ENCODE measurements at places on chromosomes 3 and 15. TPM values are rescaled to one million over a fixed set of nuclear protein-coding genes. Genes with fewer than 3 reads are reported as not detected.

DNA sequence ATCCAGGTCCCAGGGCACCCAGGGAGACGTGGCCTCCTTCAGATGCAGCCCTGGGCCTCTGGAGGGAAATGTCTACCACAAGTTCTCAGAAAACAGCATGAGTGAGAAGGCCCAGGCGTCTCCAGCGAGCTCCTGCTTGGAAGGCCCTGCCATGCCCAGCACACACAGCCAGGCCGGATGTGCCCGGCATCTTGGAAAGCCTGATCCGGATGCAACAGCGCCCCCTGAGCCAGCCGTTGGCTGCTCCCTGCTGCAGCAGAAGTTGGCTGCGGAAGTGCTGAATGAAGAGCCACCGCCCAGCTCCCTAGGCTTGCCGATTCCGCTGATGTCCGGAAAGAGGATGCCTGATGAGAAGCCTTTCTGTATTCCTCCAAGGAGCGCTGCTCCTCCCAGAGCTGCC lies 856 bp downstream of the NPAP1 start:
- no peak overlapping the region for H3K4me3 ChIP-seq
- no peak overlapping the region for H3K27ac ChIP-seq
- no peaks in the 10 kb centered on the region for H3K36me3 ChIP-seq
- H3K4me1 ChIP-seq, result no peaks in the 10 kb centered on the region
- H3K27me3 ChIP-seq, result no peaks in the 10 kb centered on the region

- no peaks in the 10 kb centered on the region for H3K36me3 ChIP-seq
- no peaks in the 10 kb centered on the region for H3K27me3 ChIP-seq
- DNase-seq, result no peak
- H3K27ac ChIP-seq, result no peak overlapping the region
- no peaks in the 10 kb centered on the region for H3K4me1 ChIP-seq
Measured at GRCh38 chr3:30256474-30256873, 349.9 kb upstream of the TGFBR2 start.

- H3K27me3 ChIP-seq, result no peaks in the 10 kb centered on the region
- no peak overlapping the region for H3K4me3 ChIP-seq
- no peaks in the 10 kb centered on the region for H3K4me1 ChIP-seq
Measured at GRCh38 chr3:100154171-100154570, 39.9 kb upstream of the FILIP1L start.

GRCh38 chr15:38533416-38533915 lies 31.1 kb downstream of the RASGRP1 start:
- H3K4me3 ChIP-seq, result no peak overlapping the region
- peaks cover 8% of the 10 kb centered on the region for H3K36me3 ChIP-seq
- no peaks in the 10 kb centered on the region for H3K4me1 ChIP-seq
- DNase-seq, result no peak
- no peaks in the 10 kb centered on the region for H3K27me3 ChIP-seq

GRCh38 chr15:67080900-67081431 lies 15.6 kb downstream of the SMAD3 start:
- H3K4me1 ChIP-seq, result peaks cover 86% of the 10 kb centered on the region
- H3K27ac ChIP-seq, result peak overlapping the region; percentile 93
- peak; percentile 99 for DNase-seq
- H3K27me3 ChIP-seq, result no peaks in the 10 kb centered on the region
- H3K4me3 ChIP-seq, result peak overlapping the region; percentile 56

- no peak overlapping the region for H3K4me3 ChIP-seq
- no peaks in the 10 kb centered on the region for H3K27me3 ChIP-seq
- H3K27ac ChIP-seq, result no peak overlapping the region
- H3K36me3 ChIP-seq, result no peaks in the 10 kb centered on the region
- DNase-seq, result no peak
Measured at GRCh38 chr15:76871930-76872329, 33.2 kb downstream of the SCAPER start.

GRCh38 chr3:8524656-8525399 lies 23.2 kb downstream of the LMCD1 start:
- H3K27ac ChIP-seq, result no peak overlapping the region
- no peaks in the 10 kb centered on the region for H3K4me1 ChIP-seq
- no peaks in the 10 kb centered on the region for H3K36me3 ChIP-seq
- H3K4me3 ChIP-seq, result no peak overlapping the region
- no peaks in the 10 kb centered on the region for H3K27me3 ChIP-seq
- DNase-seq, result no peak

DNA sequence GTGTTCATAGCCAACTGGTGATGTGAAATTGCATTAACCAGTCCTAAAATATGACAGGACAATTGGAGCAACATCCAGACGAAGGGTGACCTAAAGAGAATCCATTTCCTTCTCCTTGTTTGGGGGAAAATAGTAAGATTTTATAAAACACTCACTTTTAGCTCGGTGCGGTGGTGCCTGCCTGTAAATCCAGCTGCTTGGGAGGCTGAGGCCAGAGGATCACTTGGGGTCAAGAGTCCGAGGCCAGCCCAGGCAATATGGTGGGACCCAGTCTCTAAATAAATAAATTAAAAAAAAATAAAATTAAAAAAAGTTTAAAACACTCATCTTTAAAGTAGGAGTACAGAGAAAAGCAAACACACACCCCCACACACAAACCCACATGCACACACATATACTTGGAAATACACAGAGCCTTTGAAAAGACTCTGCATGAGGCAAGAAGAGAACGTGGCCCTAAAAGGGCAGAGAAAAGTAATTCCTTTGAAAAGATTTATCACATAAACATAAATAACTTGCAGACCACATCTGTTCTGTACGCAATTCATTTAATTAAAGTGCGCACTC lies 14.1 kb upstream of the LOXL1 start:
- no peak overlapping the region for H3K27ac ChIP-seq
- no peaks in the 10 kb centered on the region for H3K36me3 ChIP-seq
- H3K4me1 ChIP-seq, result no peaks in the 10 kb centered on the region
- H3K4me3 ChIP-seq, result no peak overlapping the region
- peaks cover 4% of the 10 kb centered on the region for H3K27me3 ChIP-seq

DNA sequence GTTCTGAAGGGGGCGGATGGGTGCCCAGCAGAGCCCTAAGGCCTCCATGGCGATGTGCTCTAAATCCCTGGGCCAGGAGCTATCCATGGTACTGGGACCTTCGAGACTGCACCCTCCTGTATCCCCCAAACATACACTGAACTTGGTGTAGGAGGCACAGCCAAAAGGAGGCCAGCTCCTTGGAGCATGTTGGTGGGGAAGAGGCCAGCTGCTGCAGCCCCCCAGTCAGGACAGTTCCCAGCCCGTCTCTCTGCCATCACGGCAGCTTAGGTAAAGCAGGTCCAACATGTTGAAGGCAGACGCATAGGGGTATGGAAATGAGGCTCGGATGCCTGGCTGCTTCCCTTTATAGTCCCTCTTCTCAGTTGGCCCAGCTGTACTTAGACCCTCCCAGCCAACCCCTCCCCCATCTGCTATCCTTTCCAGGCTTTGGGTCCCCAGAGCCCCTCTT lies 1.8 kb downstream of the CAMKV start:
- H3K27ac ChIP-seq, result no peak overlapping the region
- peaks cover 5% of the 10 kb centered on the region for H3K27me3 ChIP-seq
- no peak overlapping the region for H3K4me3 ChIP-seq

DNA sequence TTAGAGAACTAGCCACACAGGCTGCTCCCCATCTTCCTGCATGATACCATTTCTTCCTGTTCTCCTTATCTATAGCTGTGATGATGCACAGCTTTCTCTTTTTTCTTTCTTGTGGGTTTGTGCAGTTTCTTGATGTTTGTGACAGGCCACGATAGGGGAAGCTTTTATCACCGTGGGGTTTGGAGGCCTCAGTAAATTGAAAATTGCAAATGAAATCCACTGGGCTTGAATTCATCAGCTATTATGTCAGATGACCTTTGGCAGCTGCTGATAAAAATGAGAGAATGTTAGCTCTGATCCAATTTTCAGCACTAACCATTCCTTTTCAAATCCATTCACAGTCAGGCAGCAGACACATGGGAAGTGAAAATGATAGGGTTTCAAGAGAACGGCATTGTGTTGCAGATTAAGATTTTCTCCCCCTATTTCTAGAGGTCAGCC lies 176.9 kb upstream of the SOX2 start:
- H3K27ac ChIP-seq, result no peak overlapping the region
- DNase-seq, result no peak
- H3K27me3 ChIP-seq, result no peaks in the 10 kb centered on the region

GRCh38 chr3:136277115-136277514 lies 27.0 kb downstream of the PCCB start:
- no peak overlapping the region for H3K27ac ChIP-seq
- no peaks in the 10 kb centered on the region for H3K27me3 ChIP-seq

DNA sequence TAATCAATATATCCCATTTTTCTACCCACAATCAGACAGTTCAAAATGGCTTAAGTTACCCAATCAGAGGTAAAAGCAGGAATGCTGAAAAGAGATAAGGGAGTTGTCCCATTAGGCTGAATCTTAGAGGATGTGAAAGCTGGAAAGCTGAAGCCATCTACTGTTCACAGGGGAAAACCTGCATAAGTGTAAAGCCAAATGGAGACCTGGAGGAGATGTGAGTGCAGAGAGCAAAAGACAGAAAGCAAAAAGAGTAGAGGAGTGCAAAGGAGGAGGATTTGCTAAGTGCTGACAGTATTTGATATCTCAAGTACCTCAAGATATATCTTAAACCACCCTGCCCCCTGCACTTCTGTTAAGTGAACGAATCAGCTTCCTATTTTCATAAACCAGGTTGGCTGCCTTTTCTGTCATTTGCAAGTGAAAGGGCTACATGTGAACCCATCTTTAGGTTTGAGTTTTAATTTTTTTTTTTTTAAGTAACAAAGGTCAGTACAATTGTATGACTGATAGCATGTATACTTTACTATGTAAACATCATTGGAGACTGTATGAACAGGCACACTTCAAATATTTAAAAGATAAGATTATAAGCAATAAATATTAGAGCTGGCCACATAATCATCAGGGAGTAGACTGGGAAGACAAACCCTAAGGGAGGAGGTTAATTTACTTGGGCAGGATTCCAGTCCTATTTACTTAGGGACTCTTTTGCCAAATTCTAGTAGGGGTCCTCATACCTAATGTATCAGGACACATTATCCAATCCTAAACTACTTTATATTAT lies 22.8 kb upstream of the P2RY1 start:
- no peak overlapping the region for H3K27ac ChIP-seq
- no peak for DNase-seq
- no peaks in the 10 kb centered on the region for H3K36me3 ChIP-seq
- 0 out of 2 replicates have a peak, but pooled peaks cover 1% of the 10 kb centered on the region for H3K4me1 ChIP-seq
- no peaks in the 10 kb centered on the region for H3K27me3 ChIP-seq

- no peak for DNase-seq
- no peak overlapping the region for H3K4me3 ChIP-seq
- no peaks in the 10 kb centered on the region for H3K36me3 ChIP-seq
- H3K27ac ChIP-seq, result no peak overlapping the region
- H3K27me3 ChIP-seq, result no peaks in the 10 kb centered on the region
Measured at GRCh38 chr3:193790086-193790990, 197.3 kb downstream of the OPA1 start.

GRCh38 chr3:56801662-56802377 lies at the start of gene ARHGEF3:
Gene ARHGEF3 (minus strand): TSS chr3:56801949. CDS start chr3:56801798, 151 bp downstream.
- H3K27me3 ChIP-seq, result no peaks in the 10 kb centered on the region
- peak within 1 kb of the TSS; percentile 71 for H3K4me3 ChIP-seq
- no peaks in the 10 kb centered on the region for H3K36me3 ChIP-seq

GRCh38 chr3:115804713-115805119 lies 181.4 kb downstream of the GAP43 start:
- H3K4me1 ChIP-seq, result no peaks in the 10 kb centered on the region
- DNase-seq, result no peak
- no peaks in the 10 kb centered on the region for H3K36me3 ChIP-seq

- no peaks in the 10 kb centered on the region for H3K4me1 ChIP-seq
- no peak overlapping the region for H3K4me3 ChIP-seq
- DNase-seq, result no peak
- no peaks in the 10 kb centered on the region for H3K36me3 ChIP-seq
- H3K27me3 ChIP-seq, result no peaks in the 10 kb centered on the region
- no peak overlapping the region for H3K27ac ChIP-seq
Measured at GRCh38 chr15:48493763-48494225, 151.7 kb downstream of the FBN1 start.

GRCh38 chr3:55329849-55330248 lies 157.3 kb downstream of the WNT5A start:
- no peak overlapping the region for H3K4me3 ChIP-seq
- H3K27me3 ChIP-seq, result peaks cover 1% of the 10 kb centered on the region
- H3K27ac ChIP-seq, result no peak overlapping the region
- H3K4me1 ChIP-seq, result no peaks in the 10 kb centered on the region

- H3K4me3 ChIP-seq, result no peak overlapping the region
- peaks cover 47% of the 10 kb centered on the region for H3K4me1 ChIP-seq
- H3K36me3 ChIP-seq, result no peaks in the 10 kb centered on the region
Measured at GRCh38 chr3:192834428-192834827, 83.2 kb downstream of the MB21D2 start.

GRCh38 chr3:8800016-8800415 lies 30.6 kb upstream of the OXTR start:
- no peaks in the 10 kb centered on the region for H3K36me3 ChIP-seq
- H3K4me3 ChIP-seq, result no peak overlapping the region
- no peak for DNase-seq
- no peaks in the 10 kb centered on the region for H3K4me1 ChIP-seq
- no peak overlapping the region for H3K27ac ChIP-seq

DNA sequence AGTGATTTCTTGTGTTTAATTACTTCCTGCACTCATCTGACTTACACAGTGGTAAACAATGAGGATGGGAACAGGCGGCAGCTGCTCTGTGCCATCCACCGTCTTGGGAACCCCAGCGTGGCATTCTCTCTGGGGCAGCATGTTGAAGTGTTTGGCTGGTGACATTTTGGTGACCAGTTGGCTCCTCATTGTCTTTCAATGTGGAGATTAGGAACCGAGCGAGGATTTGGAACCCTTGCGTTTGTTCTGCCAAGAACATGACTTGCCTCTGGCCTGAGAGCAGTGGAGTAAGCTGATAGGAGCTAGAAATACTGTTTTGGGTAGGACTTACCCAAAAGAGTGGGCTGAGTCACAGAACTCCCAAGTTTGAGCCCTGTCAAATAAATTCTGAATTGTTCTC lies 88.8 kb downstream of the IGF1R start:
- no peak overlapping the region for H3K4me3 ChIP-seq
- H3K4me1 ChIP-seq, result no peaks in the 10 kb centered on the region
- no peak for DNase-seq
- H3K27me3 ChIP-seq, result no peaks in the 10 kb centered on the region
- no peaks in the 10 kb centered on the region for H3K36me3 ChIP-seq

- no peaks in the 10 kb centered on the region for H3K36me3 ChIP-seq
- DNase-seq, result no peak
- no peak overlapping the region for H3K4me3 ChIP-seq
- H3K4me1 ChIP-seq, result no peaks in the 10 kb centered on the region
- H3K27ac ChIP-seq, result no peak overlapping the region
Measured at GRCh38 chr3:58526515-58526957, 10.5 kb downstream of the ACOX2 start.

STARD9 gene
- polyA plus RNA-seq, result 2.7 TPM

OIP5 gene
- 61.2 TPM for polyA plus RNA-seq

CLK3 gene
- polyA plus RNA-seq, result 52.0 TPM

SUSD5 gene
- 0.09 TPM for polyA plus RNA-seq

UACA gene
- 3.3 TPM for polyA plus RNA-seq

LCTL gene
- 0.59 TPM for polyA plus RNA-seq

IQCH gene
- 1.6 TPM for polyA plus RNA-seq

PXYLP1 gene
- 0.48 TPM for polyA plus RNA-seq

RAP2B gene
- polyA plus RNA-seq, result 19.1 TPM

LRRC31 gene
- polyA plus RNA-seq, result not detected

TM4SF1 gene
- polyA plus RNA-seq, result not detected

ACKR2 gene
- polyA plus RNA-seq, result not detected

RHOV gene
- 8.9 TPM for polyA plus RNA-seq

MEIS2 gene
- polyA plus RNA-seq, result 18.4 TPM

AGBL1 gene
- not detected for polyA plus RNA-seq

CKMT1A gene
- polyA plus RNA-seq, result not detected

BMF gene
- 4.0 TPM for polyA plus RNA-seq
